ENCODE measurements at places on chromosomes 2 and 18.

- DNase-seq, result no peak
These were observed 611.7 kb downstream of the TSN start for GRCh38 chr2:122366969-122367645.

GRCh38 chr2:69116438-69116837 lies 103.5 kb downstream of the ANTXR1 start:
- no peak for DNase-seq

GRCh38 chr2:237909801-237910475 lies 50.5 kb downstream of the RAMP1 start:
- no peak for DNase-seq

GRCh38 chr18:22108674-22109073 lies 60.7 kb upstream of the GATA6 start:
- DNase-seq, result no peak

- DNase-seq, result no peak
These were observed 3.5 kb upstream of the LANCL1 start for GRCh38 chr2:210480079-210480478.

GRCh38 chr2:9653485-9654271 lies 22.9 kb upstream of the YWHAQ start:
- DNase-seq, result no peak

DNA sequence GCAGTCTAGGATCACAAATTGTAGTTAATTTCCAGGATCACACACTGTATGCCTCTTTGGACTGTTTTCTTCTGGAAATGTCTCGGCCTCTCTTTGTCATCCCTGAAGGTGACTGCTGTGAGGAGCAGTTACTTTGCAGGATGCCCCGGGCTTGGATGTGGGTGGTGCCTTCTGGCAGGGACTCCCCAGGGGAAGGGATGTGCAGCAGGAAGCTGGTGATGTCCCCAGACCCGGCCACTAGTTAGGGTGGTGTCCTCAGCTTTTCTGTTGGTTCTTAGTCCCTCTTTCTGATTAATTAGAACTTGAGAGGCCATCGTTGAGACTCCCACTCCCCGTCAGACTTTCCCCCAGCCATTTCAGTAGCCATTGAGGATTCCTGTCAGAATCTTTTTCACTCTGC lies 286.6 kb upstream of the HDAC4 start:
- no peak for DNase-seq

DNA sequence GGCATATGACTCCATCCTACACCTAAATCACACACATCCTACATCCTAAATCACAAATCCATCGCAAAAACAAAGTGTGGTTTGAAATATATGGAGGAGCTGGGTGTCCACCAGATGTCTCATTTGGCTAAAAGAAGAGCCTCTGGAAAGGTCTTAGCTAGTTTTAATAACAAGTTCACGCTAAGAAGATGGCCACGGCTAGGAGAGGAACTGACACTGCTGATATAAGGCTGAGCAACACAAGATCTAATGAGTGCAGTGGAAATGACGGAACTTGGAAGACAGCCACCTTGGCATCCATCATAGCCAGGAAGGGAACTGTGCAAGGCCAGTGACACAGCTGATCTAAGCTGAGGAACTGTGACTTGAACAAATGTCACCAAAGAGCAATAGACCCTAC lies 60.0 kb upstream of the AGAP1 start:
- no peak for DNase-seq

GRCh38 chr18:23163786-23164533 lies 28.7 kb downstream of the CABLES1 start:
- no peak for DNase-seq

GRCh38 chr18:55088000-55088401 lies 128.7 kb upstream of the CCDC68 start:
- no peak for DNase-seq

DNA sequence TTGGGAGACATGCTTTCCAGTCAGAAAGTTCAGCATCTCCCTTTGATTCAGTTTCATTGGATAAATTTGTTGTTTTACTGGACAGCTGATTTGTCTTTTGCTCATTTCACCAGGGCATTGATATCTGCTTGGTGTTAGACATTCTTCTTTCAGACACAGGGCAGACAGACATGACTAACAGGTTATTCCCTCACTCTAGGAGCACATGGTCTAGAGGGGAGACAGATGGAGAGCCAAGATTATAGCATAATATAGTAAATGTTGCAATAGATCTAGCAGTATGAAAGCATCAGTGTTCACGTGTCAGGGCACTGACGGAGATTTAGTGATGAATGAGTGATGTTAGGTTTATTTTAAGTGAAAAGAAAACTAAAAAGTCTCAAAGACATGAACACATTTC lies 187.0 kb upstream of the CYRIA start:
- DNase-seq, result no peak

- DNase-seq, result no peak
These were observed 186.1 kb upstream of the PXDN start for GRCh38 chr2:1930376-1930775.

- DNase-seq, result no peak
These were observed 14.1 kb downstream of the LAMA3 start for GRCh38 chr18:23703057-23703986.

DNA sequence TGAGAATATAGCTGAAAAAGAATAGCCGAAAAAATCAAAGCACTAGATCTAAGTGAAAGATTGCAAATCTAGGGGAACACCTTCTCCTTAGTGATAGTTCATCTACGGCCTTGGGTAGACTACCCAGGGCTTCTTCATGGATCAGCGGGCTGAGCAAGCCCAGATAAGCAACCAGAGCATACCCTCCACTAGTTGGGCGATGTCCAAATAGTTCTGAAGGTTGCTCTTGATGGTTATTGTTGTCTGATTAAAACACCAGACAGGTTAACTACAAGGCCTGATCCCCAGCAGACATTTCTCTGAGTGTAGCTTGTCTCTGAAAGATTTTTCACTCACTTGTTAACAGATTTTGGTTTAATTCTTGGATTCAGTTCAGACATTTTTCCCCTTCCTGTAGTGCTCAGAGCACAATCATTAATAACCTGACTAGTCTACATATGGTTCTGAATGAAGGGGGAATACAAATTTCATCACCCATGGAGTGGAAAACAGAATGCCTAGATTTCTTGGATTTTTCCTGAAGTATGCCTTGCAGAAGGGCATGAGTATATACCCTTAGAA lies 99.6 kb downstream of the BABAM2 start:
- DNase-seq, result no peak

DNA sequence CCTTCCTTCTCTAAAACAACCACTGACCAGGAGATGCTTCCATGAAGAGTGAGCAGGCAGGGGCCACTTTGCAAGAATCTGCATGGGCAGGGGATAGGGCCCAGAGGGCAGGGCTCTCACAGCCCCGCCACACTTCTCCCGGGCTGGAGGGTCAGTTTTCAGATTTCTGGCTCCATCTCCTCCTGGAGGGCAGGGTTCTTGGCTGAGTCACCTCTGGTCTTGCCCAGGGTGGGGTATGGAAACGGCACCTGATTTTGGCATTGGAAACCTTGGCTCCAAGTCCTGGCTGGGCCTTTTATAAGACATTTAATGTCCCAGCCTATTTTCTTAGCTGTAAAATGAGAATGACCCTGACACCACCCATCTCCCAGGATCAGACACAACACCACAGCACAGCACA lies 27.6 kb upstream of the ASPRV1 start:
- DNase-seq, result no peak

GRCh38 chr2:225275443-225275842 lies 124.1 kb upstream of the NYAP2 start:
- no peak for DNase-seq

- no peak for DNase-seq
These were observed 161.7 kb downstream of the SP3 start for GRCh38 chr2:173803449-173803848.

DNA sequence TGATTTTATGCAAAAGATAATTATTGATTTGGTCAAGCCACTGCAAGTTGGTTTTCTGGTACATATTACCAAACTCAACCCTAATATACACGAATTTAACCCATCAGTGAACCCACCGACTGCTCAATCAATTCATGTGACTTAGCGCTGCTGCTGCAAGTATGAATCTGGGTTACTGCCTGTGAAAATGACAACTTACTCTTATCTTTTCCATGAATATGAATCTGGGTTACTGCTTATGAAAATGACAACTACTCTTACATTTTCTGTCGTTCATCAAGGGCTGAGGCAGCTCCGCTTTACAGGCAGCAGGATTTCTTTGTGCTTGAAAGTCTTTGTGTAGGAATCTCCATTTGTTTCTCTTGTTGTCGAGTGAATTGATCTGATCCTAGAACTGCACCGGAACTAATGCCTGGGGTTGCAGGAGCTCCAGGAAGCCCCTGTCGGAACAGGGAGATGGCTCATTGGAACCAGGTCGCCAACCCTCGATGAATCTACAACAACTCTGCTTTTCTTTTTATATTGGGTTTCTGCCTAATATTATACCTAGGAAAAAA lies 22.1 kb upstream of the ALKAL2 start:
- no peak for DNase-seq

DNA sequence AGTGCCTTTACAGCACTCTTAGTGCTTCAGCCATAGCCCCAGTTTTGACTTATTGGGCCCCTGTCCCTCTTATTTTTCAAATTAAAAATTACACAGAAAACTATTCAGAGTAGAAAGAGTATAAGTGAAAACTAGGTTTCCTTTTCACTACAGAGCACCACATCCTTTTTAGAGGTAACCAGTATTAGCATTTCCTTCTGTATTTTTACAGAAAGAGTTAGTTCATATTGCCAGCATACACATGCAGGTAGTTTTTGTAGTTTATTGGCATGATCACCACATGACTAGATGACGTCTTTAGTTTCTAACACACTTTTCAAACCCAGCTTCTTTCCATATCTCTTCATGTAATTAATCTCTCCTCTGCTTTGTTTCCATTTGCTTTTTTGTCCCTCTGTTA lies 66.4 kb downstream of the UBE2E3 start:
- DNase-seq, result no peak

GRCh38 chr2:71063216-71063615 lies 5.2 kb upstream of the NAGK start:
- no peak for DNase-seq

DNA sequence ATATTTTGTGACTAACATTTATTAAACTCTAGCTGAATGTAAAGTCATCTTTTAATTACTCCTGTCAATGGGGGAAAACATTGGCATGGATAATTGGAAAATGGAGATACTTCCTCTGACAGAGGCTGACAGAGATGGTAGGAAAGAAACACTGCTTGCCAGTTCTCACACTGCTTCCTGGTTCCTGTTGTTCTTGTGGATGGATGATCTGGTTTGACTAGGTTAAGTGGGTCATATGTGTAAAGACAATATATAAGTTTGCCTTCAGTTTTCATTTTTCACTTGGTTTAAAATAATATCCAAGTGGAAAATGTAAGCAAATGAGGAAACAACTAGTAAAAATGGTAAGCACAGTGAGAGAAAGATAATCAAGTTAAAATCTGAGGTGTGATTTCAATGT lies 188.8 kb upstream of the CWC22 start:
- no peak for DNase-seq

DNA sequence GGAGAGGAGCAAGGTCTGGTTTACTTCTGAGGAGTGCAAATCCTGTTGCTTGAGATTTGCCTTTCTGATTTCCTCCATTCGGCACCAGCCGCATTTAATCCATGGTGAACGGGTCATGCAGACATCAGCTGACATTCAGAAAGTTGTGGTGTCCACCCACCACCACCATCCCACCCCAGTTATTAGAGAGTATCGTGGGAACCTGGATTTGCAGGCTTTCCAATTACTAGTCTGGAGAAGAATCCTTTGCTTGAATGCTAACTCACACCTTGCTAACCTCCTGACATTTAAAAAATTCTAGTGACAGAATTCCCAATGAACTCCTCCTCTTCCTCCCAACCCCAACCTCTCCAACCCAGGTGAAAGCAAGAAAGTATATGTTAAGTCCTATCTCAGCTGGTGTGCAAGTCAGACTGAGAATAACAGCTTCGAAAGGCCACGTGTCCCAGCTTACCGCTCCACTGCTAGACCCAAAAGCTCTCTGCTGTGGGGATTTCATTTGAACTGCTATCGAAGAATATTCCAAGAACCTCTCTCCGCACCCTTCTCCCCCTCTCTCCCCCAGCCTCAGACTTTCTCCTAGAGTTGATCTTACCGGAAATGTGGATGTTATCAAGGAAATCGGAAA lies 17.7 kb downstream of the BCL11A start:
- no peak for DNase-seq

DNA sequence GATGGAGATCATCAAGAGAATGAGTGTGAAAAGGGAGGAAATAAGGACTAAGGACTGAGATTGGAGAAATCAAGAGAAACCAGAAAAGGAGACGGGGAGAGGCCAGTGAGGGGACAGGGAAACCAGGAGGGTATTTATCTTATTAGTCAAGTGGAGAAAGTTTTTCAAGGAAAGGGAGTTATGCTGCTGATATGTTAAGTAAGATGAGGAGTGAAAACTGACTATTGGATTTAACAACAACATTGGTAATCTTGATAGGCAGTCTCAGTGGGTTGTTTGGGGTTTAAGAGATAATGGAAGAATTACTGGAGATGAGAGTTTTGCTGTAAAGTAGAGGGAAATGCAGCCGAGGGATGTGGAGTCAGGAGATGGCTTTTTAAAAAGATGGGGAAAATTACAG lies 30.6 kb downstream of the PIKFYVE start:
- no peak for DNase-seq

DNA sequence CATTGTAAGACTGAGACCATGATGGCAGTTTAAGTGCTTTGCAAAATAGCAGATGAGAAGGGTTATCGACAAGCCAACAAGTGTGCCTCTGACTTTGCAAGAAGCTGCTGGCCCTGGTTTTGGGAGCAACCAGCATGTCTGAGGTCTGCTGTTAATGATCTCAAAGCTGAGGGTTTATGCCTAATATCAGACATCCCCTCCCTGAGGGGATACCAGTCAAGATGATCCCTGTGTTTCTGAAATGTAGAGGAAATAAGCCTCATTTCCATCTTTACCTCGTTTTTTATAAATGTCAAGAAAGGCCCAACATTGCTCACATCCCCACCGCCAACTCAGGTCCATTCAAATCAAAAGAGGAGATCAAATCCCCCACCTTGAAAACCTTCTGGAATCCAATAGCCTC lies 120.6 kb downstream of the MYCN start:
- no peak for DNase-seq

GRCh38 chr18:48831113-48831759 lies 119.5 kb downstream of the SMAD7 start:
- no peak for DNase-seq

DNA sequence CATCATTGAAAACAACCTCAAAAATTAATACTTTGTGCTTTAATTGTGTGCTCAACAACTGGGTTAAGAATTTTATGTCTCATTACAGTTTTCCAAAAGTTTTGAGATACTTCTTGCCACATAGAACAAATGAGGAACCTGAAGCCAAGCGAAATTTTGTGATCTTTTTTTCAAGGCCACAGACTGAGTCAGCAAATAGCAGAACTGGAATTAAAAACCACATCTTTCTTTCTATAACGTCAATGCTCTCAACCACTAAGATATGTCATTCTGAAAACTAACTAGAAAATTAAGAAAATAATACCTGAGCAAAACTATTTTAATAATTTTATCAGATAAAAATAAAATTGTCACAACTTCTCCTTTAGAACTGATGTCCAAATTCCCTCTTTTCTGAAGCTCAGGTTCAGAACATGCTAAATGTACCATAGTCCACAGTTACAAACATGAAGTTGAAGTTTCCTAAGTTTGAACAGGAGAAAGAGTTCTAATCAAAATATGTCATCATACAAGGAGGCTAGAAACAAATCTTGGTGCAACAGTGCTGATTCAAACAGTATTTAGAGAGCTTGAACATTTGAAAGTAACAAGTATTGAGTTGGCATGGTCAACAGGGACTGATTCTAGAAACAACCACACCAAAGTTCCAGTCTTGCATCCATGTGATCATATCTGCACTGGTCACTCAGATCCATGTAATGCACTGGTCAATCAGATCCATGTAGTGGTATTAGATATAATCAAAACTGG lies 27.6 kb upstream of the CALCRL start:
- no peak for DNase-seq

- DNase-seq, result no peak
These were observed 39.5 kb downstream of the ZNF519 start for GRCh38 chr18:14092625-14093306.
